ENCODE measurements at places on chromosomes 16 and 17. TPM values are rescaled to one million over a fixed set of nuclear protein-coding genes. Genes with fewer than 3 reads are reported as not detected.

The SLC5A2 gene
- polyA plus RNA-seq = 4.8 TPM

The BCO1 gene
- not detected for polyA plus RNA-seq

The EME1 gene
- 4.1 TPM for polyA plus RNA-seq

The BCAR1 gene
- polyA plus RNA-seq = 52.9 TPM

The FOXN1 gene
- polyA plus RNA-seq = not detected

The SLFN14 gene
- not detected for polyA plus RNA-seq

- peak; percentile 8 for DNase-seq
Measured at GRCh38 chr17:69506489-69506888, 92.0 kb downstream of the MAP2K6 start.

GRCh38 chr16:49439050-49439449, 65.4 kb downstream of the C16orf78 start:
- DNase-seq = no peak

DNA sequence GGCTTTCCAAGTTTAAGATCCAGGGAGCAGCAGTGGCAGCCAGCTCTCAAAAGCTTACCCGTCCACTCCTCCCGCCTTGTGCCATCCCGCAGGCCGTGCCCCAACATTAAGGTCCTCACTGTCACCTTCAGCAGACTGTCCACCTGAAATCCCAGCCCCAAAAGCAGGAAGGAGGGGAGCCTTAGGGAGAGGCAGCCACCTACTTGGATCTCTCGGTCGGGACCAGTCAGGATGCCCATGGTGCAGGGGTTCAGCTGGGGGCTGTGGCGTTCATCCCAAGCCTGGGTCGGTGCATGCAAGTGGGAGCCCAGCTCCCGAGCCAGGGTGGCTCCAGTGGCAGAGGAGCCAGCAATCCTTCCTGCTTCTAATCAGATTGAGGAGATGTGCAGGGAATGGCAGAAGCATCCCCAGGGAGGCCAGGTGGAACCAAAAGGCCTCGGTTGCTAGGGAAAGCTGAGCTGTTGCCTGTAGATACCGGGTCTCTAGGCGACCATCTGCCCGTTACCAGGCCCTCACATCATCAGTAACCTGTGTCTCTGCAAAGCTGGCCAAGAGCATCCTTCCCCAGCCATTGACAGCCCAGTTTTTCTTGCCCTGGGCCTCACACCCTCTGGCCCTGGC, 24.6 kb downstream of the CNGB1 start:
- no peak for DNase-seq

GRCh38 chr17:68440526-68440925, 16.8 kb downstream of the WIPI1 start:
- DNase-seq = no peak

DNA sequence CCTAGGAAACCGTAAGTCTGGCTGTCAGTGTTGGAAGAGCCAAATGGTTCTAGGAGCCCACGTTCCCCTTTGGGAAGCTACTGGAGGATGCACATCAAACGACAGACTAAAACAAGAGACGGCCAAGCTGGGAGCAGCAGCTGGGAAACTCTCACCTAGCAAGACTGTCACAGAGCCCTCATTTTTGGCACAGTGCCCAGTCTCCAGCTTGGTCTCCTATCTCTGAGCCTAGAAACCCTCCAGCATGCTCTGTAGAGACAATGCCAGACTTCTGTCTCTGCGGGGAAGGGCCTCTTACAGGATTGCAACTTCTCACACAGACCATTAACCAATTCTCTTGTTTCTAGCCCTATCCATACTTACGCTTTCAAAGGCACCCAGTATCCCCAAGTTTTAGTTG, 23.5 kb downstream of the GTF3C1 start:
- no peak for DNase-seq

GRCh38 chr16:1781758-1782407, 488 bp downstream of the SPSB3 start:
- DNase-seq = peak; percentile 72

GRCh38 chr16:31498493-31498892, 9.7 kb downstream of the RUSF1 start:
- DNase-seq = no peak

DNA sequence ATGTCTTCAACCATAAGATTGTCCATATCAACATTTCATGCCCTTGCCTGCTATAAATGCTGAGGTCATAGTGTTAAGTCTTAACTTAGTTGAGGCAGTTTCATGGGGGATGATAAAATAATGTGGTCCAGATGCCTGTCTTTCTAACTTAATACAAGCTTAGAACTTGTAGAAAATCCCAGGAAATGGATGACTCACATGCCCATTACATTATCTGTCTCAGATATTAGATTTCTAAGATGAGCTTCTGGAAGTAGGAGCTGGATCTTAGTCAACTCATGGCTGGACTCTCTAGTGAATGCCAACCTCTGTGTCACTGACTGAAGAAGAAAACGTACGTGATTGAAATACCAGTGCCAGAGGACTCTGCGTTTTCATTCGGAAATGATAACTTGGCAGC, 797.5 kb upstream of the EEF2KMT start:
- no peak for DNase-seq

DNA sequence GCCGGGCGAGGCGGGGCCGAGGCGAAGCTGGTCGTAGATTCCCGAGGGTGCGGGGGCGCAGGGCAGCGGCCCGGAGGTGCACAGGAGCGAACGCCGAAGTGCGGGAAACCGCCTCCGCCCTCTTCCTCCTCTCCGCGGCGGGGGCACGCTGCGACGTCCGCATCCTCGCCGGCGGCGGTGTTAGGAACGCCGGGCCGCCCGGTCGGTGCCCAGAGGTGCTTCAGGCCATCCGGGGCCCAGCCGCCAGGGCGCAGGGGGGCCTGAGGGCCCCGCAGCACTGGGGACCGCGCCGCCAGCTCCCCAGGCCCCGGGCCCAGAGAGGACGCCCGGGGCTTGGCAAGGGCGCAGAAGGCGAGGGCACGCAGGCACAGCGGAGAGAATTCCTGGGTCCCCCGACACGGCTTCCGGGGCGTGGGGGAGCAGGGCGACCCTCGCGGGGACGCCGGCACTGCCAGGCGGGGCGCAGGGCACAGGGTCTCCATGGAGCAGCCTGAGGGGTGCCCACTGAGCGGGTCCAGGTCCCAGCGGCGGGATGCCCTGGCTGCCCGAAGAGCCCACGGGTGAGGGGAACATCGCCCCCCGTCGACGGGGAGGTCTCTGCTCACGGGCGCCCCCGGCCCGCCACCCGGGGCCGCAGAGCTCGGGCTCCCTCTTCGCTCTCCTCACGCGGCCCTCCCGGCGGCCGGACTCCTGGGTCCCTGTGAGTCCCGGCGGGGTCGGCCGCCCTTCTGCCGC, 576 bp downstream of the EPOP start:
- peak; percentile 59 for DNase-seq

DNA sequence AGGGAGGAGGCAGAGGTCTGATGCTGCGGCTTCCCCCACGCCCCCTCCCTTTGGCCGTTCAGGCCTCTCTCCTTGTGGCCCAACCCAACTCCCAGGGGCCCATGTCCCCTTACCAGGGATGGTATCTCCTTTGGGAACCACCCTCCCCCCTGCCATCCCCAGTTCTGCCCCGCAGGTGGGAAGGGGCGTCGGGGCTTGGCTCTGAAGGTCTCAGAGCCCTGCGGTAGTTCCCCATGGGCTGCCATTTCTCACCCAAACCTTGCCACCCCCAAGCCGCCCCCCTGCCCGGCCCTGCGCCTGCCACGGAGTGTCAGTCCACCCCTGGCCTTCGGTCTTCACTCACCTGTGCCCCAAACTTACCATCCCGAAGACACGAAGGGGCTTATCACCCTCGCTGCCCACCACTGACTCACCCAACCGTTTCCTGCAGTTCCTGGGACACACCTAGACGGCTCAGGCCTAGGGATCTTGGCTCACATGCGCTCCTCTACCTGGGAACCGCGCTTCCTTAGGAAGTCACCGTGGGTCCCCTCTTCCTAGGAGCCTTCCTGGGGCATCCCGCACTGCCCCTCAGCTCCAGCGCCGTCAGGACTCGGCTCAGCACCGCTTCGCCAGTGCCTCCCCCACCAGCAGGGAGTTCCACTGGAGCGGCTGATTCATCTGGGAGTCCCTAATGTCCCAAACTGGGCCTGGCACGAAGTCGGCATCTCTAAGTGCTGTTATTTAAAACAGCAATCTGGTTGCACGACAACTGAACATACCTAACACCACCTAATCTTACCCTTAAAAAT, 1.1 kb upstream of the DOC2A start:
- peak; percentile 35 for DNase-seq

DNA sequence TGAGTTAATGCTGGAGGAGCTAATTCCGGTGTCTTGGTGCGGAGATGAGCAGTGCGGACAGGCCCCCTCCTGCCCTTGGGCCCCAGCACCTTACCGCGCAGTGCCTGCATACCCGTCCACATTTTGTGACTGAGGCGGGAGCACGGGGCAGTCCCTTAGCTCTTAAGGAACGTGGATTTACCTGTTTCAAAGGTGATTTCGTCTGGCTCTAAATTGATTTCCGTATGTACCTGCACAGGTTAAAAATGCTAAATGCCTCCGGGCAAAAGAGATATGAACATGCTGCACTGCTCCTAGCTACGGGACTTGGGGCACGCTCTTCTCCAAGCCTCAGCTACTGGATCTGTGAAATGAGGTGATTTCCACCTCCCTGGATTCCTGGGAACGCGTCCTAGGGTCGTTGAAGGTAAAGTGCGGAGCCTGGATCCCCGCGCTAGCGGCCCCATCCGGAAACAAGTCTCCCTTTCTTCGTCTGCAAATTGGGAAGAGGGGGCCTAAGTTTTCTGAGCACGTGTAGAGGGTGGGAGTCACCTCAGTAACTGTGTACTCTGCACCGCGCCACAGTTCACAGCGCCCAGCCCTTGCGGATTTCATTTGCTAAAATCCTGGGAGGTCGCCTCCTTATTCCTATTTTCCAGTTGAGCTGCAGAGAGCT, 669 bp upstream of the CRISPLD2 start:
- DNase-seq = no peak

GRCh38 chr16:30753596-30753995, 5.4 kb downstream of the PHKG2 start:
- no peak for DNase-seq

DNA sequence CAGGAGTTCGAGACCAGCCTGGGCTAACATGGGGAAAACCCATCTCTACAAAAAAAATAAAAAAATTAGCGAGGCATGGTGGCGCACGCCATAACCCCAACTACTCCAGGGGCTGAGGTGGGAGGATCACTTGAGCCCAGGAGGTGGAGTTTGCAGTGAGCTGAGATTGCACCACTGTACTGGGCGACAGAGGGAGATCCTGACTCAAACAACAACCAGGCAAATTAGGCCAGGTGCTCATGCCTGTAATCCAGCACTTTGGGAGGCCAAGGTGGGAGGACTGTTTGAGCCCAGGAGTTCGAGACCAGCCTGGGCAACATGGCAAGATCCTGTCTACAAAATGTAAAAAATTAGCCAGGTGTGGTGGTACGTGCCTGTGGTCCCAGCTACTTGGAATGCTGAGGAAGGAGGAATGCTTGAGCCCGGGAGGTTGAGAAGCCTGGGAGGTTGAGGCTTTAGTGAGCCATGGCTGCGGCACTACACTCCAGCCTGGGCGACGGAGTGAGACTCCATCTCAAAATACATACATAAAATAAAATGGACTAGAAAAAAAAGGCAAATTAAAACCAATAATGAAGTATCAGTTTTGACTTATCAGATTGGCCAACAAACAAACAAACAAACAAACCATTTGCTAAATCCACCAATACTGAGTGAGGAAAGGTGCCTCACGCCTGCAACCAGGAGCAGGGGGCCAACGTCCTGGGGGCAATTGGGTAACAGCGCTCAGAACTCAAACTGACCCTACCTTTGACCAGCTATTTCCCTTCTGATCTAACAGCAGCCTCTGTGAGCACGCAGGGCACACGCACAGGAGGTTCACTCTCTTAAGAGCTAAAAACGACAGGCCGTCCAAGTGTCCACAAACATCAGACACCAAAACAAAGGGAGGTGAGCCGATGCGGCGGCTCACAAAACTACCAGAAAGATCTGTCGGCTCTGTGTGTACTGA, 19.4 kb upstream of the FASN start:
- no peak for DNase-seq

DNA sequence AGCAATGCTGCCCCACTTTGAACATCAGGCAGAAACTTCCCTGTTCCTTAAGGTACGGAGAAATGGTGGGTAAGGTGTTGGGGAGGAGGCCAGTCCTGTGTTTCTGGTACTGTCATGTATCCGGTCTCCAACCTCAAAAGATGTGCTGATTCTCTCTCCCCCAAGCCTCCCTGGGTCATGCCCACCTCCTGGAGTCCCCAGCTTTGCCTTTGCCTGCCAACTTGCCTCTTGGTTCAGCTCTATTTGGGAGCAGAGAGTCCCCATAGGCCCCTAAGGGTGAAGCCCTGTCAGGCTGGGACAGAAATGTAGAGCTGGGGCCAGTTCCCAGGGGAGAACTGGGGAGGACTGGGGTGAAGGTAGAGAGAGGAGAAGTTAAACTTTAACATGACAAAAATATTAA, 1.6 kb upstream of the TBX21 start:
- no peak for DNase-seq

- no peak for DNase-seq
Measured at GRCh38 chr16:31192856-31193642, 9.5 kb downstream of the PYCARD start.

- no peak for DNase-seq
Measured at GRCh38 chr16:69371564-69371963, 14.2 kb downstream of the TERF2 start.

DNA sequence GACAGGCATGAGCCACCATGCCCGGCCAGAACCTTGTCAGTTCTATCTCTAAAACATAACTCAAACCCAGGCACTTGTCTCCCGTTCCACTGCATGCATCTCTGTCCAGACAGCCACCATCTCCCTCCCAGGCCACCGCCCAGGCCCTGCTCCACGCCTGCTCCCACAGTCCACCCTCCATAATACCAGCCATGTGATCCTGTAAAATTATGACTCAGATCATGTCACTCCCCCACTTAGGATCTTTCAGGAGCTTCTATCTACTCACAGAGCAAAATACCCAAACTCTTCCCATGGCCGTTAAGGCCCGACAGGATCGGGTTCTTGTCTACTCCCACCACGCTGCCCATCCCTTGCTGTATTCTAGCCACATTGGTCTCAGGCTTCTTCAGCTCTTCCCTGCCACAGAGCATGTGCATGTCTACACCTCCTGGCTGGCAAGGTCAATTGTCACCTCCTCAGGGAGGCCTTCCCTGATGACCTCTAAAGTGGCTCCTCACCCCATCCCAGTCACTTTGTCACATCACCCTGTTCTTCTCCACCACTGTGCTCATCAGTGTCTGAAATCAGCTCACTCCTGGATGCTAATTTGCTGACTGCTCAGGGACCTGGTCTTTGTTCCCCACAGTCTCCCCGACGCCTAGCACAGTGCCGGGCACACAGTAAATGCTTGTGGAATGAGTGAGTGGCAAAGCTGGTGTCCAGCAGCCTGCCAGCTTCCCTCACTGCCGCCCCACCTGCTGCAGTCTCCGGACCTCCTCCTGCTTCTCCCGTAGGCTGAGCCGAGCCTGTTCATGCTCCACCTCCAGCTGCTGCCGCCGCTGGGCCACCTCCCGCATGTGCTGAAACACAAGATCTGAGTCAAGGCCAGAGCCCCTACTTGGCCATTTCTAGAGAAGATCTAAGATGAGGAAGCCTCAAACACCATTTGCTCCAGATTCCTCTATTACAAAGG, 6.7 kb downstream of the TSPOAP1 start:
- DNase-seq = no peak

DNA sequence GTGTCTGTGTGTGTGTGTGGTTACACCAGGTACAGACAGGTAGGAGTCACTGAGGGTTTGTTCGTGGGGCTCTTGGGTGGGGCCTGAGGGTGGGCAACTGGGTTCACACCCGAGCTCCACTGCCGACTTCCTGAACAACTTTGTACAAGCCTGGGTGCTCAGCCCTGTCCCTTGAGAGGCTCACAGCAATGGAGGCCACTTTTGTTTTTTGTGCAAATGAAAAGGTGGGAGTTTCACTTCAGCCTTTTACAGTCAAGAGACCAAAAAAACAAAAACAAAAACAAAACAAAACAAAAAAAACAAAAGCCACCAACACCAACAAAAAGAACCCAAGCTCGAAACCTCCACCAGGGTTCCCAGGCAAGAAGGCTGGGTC, 2.4 kb downstream of the RHBDF2 start:
- no peak for DNase-seq

Measured in GM23248 (cell line).